ENCODE measurements at places on chromosomes 5 and 9.
A peak's percentile ranks its signal among the peaks of the same experiment; 100 is the strongest.

GRCh38 chr5:157356576-157356975 lies 90.7 kb downstream of the CYFIP2 start:
- DNase-seq = no peak

- no peak for DNase-seq
Measured at GRCh38 chr5:179387151-179388110, 42.2 kb upstream of the ADAMTS2 start.

GRCh38 chr5:89694026-89694550 lies 715.5 kb downstream of the CETN3 start:
- no peak for DNase-seq

DNA sequence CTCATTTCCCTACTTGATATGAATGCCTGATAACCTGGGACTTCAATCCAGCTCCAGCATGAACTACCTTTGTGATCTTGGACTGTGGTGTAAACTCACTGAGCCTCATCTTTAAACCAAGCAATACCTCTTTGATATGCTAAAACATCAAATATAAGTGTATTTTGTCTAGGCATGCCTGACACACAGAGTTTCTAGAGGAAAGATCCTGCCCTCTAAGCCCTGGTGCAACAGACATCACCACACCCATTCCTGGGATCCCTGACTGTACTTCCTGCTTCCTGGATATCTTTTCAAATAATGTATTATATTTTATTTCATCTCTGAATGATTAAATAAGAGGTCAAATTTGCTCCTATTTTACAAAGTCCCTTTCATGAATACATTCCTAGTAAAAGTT lies 55.8 kb downstream of the ANXA2R start:
- no peak for DNase-seq

- no peak for DNase-seq
Measured at GRCh38 chr9:136140966-136141365, 22.3 kb upstream of the TMEM250 start.

DNA sequence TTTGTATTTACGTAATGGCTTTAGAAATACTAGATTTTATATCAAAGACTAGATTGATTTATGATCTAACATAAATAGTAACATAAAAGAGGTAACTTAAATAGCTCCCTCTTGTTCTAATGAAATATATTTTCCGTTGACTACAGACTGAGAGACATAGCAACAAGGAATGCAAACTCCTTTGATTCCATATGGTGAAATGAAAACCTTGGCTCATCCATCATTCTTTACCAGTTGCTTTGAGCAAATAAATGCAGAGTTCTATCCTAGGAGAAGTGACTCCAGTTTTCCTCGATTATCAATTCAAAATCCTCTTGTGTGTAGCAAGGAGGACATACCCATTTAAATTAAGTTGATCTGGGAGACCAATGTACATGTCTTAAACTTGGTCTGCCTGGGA lies 18.0 kb upstream of the JAKMIP2 start:
- DNase-seq = no peak

- no peak for DNase-seq
Measured at GRCh38 chr5:42015681-42016080, 90.6 kb downstream of the FBXO4 start.

DNA sequence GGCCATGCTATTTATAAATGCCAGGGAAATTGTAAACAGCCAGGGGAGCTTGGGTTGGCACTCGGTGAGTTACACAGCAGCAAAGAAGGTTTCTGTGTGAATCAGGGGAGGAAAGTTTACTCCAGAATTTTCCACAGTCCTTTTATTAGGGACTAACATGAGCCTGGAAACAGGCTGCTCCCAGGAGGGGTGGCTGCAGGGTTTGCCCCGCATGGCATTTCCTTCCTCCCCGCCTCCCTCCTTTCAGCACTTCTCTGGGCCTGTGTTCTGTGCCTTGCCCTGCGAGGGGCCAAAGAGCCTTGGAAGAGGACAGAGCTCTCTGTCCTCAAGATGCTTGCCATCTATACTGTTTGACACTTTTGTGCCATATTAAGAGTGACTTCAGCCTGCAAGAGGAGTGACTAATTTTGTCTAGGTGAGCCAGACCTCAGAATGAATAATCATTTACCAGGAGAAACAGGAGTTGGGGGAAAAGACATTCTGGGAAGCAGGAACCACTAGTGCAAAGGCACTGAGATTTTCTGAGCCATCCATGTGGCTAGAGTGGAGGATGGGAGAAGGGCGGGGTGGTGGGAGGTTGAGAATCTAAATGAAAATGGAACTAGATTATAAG lies 1.8 kb downstream of the GSN start:
- no peak for DNase-seq

DNA sequence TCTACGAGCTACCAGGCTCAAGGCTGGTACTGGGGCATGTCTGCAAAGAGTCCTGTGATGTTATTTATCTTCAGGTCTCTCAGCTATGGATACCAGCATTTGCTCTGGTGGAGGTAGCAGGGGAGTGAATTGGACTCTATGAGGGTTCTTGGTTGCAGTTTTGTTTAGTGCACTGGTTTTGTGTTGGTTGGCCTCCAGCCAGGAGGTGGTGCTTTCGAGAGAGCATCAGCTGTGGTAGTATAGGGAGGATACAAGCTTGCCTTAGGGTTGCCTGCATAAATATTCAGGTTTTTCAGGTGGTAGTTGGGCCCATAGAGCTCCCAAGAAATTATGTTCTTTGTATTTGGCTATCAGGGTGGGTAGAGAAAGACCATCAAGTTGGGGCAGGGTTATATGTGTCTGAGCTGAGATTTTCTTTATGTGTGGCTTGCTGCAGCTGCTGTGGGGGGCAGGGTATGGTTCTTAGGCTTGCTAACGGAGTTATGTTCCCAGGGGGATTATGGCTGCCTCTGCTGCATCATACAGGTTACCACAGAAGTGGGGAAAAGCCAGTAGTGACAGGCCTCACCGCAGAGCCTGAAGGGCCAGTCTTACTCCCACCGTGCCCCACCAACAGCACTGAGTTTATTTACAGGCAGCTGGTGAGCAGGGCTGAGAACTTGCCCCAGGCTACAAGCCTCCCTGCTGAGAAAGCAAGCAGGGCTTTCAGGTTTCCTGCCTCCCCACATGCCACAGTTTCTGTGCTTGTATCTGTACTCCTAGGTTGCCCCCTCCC lies 9.7 kb upstream of the RIOK2 start:
- peak; percentile 67 for DNase-seq

DNA sequence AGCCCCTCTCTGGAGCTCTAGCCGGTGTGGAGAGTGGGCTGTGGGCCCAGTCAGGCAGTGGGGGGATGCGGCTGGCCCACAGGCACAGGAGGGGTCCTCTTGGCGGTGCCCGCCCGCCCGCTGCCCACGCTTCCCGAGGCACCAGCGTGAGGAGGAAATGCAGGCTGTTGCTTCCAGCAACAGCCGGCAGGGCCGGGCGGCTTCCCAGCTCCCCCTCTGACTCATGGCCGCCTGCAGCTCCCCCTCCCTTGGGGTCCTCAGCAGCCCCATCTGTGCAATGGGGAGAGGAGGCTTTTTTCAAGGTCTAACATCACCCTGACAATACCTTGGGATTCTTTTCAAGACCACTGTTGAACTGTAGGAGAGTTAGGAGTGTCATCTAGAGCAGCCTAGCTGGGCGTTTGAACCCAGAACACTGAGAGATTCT lies 10.4 kb downstream of the CXXC5 start:
- no peak for DNase-seq

- no peak for DNase-seq
Measured at GRCh38 chr5:124730381-124730780, 16.1 kb downstream of the ZNF608 start.

- peak; percentile 12 for DNase-seq
Measured at GRCh38 chr9:131530546-131530919, 530 bp downstream of the UCK1 start.

- no peak for DNase-seq
Measured at GRCh38 chr5:139660105-139660922, 12.2 kb downstream of the CXXC5 start.

All from NCI-H2081 (cell line).